ENCODE measurements at places on chromosomes 12 and 14.

DNA sequence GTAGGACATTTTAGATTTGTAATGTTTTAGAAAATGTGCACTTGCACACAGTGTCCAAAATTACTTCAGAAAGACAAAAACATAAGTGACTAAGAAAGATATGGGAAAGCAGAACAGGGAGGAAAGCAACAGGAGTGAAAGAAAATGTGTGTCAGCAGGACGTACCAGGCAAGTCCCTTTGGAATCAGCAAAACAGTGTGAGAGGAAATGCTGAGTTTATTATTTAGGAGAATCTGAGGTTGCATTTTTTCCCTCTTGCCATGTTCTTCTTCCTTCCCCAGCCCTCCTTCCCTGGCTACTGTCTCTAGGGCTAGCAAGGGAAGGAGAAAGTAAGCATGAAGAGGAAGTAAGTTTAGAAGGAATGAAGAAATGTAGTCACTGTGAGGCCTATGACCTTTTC is 67.7 kb upstream of the CD163 start:
- DNase-seq: no peak

DNA sequence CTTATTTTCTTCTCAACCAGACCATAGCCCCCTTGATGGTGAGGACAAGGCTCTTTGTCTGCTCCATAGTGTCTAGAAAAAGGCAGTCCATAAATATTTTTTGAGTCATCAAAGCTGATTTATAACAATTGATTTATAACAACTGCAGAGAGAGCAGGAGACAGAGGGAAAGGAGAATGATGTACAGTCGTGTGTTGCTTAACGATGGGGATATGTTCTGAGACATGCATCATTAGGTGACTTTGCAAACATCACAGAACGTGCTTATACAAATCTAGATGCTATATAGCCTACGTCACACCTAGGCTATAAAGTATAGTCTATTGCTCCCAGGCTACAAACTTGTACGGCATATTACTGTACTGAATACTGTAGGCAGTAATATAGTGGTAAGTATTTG is 143.3 kb downstream of the NTF3 start:
- no peak for DNase-seq

- DNase-seq: no peak
Observed at GRCh38 chr12:94207849-94208621, 59.7 kb downstream of the PLXNC1 start.

DNA sequence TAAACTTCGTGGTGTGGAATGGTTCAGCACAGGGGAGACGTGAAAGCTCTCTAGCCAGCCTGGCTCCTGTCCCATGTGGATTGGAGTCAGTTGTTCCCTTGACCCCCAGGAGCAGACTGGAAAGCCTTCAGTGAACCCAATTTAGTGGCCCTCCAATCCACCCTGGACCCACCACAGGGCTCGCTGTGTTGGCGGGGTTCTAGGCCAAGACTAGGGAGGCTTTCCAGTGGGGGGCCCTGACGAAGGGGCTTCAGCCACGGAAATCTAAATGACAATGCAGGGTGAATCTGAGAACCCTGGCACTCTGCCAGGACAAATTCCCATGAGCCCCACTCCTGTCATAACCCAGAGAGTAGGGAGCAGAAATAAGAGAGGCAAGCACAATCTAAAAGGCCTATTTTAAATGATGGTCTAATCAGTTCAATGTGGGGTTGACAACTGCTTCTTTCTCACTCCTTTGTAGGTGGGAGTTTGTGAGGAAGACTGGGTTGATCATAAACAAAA is 110.8 kb downstream of the SLC35F4 start:
- no peak for DNase-seq

GRCh38 chr14:41505491-41505890 is 101.2 kb upstream of the LRFN5 start:
- DNase-seq: no peak

GRCh38 chr12:88833641-88834116 is 253.4 kb upstream of the KITLG start:
- DNase-seq: no peak

- DNase-seq: no peak
Observed at GRCh38 chr12:53196486-53196885, 10.6 kb downstream of the ITGB7 start.

- no peak for DNase-seq
Observed at GRCh38 chr12:84502180-84502860, 410.3 kb downstream of the SLC6A15 start.

- no peak for DNase-seq
Observed at GRCh38 chr12:39915249-39915648, 190.6 kb downstream of the SLC2A13 start.

GRCh38 chr12:128043317-128043716 is 223.7 kb upstream of the TMEM132C start:
- DNase-seq: no peak

DNA sequence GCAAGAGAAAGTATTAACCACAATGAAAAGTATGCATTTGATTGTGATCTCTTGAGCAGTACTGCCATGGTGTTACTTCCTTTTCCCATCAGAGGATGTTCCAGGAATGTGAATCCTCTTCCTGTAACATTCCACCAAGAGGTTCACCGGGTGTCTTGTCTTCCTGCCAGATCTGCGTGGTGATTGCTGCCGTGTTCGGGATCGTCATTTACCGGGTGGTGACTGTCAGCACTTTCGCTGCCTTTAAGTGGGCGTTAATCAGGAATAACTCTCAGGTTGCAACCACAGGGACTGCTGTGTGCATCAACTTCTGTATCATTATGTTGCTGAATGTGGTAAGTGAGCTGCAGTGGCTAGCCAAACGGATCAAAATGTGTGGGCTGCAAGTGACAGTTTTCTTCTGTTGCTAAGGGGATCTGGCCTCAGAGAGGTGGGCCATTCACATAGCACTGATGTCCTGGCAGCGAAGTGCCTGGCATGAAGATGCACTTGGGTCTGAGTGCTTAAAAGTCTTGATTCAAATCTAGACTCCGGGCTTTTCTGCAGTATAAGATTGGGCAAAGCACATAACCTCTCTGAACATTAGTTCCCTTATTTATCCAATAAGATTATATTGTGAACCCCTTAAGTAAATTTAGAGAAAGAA is 123.4 kb downstream of the SLC5A8 start:
- no peak for DNase-seq

- DNase-seq: no peak
Observed at GRCh38 chr12:89593233-89593632, 67.4 kb upstream of the POC1B start.

- no peak for DNase-seq
Observed at GRCh38 chr12:92445253-92446082, 257.3 kb upstream of the PLEKHG7 start.

DNA sequence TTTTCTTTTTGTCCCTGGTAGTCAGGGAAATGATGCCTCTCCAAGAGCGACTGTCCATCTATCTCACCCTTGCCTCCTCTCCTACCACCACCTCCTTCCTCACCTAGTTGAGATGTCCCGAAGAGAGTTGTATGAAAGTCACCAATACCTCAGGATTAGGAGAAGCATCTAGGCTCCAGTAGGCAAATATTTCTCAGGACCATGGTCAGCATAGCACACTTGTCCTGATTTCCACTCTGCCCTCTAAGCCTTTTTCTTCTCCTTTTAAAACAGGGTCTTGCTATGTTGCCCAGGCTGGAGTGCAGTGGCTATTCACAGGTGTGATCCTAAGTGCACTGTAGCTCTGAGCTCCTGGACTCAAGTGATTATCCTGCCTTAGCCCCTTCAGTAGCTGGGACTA is 268.4 kb upstream of the PELI2 start:
- no peak for DNase-seq

- DNase-seq: peak; percentile 45
Observed at GRCh38 chr12:46402451-46402850, 29.9 kb upstream of the SLC38A2 start.

GRCh38 chr12:34217660-34218059 is 195.4 kb downstream of the ALG10 start:
- DNase-seq: no peak

DNA sequence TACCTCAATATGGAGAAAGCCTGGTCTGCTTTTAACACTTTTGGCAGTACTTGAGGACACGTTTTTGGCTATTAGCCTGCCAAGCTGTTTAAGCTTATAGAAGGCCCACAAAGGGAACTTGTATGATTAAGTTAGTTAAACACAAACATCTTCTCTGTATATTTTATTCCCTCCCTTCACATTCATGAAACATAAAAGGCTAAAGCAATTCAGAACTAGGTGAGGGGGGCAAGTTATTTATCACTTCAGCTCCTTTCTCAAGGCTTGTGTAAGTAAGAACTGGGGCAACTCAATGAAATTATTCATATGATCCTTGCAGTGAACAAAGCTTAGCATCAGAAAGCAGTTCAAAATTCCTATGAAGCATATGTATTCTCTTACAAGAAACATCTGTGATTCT is 7.5 kb downstream of the PRICKLE1 start:
- DNase-seq: peak; percentile 28

All from fibroblast of gingiva (primary cell).